ENCODE measurements at places on chromosomes 16 and 17. TPM values are rescaled to one million over a fixed set of nuclear protein-coding genes. Genes with fewer than 3 reads are reported as not detected.

DNA sequence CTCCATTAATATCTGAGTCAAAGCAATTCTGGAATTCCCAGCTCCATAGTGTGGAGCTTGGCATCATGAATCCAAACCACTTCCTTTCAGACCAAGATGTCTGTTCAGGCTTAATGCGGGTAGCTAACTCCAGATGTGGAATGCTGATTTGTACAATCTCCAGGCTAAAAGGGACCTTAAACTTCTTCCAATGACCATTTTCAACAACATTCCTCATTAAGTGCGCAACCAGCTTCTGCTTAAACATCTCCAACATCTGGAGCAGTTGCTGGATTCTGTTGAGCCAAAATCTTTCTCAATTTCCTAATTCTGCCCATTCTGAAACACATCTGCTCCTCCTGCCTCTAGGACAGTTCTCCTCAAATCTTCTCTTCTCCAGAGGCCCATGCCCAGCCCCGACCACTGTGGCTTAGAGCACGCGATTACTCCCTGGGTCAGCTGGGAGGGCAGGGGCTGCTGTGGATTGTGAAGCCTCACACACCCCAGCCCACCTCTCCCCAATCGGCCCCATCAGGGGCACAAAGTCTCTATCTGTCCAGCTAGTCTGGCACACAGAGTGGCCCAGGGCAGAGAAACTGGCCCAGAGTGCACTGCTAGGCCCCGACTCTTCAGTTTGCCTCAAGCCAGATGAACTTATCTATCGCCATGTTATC is 36.2 kb downstream of the ASPA start:
- no peak for DNase-seq

DNA sequence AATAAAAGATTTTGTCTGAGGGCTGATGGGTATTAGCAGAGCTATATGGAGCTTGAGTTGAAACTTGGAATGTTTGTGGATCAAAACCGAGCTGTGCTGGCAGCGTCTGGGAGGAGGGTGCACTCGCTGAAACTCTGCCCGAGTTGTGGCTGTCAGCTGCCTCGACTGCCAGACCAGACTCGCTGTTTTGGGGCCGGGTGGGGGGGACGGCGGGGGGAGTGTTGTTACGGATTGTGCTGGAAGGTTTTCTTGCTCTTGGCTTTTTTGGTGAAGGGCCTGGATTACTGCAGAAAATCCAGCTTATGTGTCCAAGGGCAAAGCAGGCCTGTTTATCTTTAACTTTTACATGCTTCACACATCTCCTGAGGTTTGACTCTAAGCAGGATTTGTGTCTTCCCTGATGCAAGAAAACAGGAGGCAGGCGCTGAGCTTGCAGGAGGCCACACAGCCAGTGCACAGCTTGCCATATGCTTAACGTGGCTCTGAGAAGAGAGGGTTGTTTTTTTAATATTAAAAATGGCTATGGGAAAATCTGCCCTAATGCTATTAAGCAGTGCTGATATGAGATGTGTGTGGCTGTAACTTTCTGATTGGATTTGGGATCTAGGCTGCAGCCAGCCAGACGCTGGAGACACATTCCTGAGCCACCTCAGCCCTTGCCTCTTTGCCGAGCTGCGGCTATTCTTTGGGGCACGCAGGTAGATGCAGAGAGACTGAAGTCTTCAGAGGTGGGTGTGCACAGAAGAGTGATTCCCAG is 20.5 kb upstream of the RPTOR start:
- DNase-seq: no peak

DNA sequence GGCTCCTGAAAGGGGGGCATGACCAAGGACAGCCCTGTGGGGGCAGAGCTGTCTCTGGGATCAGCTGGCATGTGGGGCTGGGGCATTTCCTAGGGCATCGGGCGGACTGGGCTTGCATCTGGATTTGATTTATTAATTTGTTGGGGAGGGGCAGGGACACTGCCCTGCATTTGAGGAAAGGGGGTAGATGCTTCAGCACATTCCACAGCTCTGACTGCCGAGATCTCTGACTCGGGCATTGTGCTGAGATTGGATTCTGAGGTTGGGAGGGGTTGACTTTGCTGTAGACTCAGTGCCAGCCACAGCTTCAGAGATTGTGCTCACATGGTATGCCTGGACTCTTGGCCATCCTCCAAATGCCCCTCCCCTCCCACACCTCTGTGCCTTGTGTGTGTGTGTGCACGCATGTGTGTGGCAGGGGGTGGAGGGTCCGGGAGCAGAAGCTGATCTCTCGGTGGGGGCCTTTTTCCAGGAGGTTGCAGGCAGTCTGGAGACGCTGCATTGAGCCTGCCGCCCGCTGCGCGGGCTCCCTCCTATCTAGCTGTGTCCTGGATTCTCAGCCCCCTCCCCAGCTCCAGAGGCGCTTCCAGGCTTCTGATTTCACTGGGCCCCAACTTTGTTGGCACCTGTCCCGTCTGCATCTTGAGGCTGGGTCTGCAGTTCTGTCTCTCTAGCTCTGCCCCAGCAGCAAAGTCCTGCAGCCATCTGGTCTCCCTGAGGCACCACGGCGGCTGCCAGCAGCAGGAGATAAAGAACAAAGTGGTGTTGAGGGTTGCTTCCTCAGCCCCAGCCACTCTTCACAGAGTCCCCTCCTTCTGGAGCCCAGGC is 14.9 kb downstream of the IGFBP4 start:
- peak; percentile 31 for DNase-seq

DNA sequence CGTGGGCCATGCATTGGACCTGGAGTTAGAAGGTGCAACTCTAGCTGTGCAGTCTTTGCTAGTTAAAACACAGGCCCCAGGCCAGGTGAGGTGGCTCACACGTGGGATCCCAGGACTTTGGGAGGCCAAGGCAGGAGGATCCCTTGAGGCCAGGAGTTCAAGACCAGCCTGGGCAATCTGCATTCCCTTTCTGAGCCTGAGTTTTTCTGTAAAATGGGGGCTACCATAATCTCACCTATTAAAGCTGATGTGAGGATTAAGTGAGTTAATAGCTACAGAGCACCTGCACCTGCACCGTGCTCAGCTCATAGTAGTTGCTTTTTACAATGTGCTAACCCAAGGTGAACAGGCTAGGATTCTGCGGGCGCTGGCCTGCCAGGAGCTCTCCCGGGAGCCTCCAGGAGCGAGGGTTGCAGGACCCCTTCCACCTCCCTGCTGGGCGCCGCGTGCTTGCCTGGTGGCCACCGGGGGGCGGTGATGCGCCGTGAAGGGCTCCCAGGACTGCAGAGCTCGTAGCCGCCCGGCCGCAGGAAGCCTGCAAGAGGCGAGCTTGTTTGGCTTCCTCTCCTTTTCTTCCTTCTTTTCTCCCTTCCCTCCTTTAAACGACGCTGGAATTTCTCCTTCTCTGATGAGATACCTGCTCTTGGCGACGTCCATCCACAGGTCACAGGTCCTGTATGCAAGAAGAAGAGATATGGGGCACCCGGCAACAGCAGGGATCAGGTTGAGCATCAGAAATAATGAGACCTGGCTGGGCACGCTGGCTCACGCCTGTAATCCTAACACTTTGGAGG is 51.3 kb downstream of the ZFP90 start:
- DNase-seq: peak; percentile 37

- no peak for DNase-seq
Observed at GRCh38 chr17:67246403-67246652, 1.3 kb upstream of the HELZ start.

- peak; percentile 93 for DNase-seq
Observed at GRCh38 chr16:53817117-53817755, 113.3 kb downstream of the FTO start.

- no peak for DNase-seq
Observed at GRCh38 chr16:51434567-51435198, 283.6 kb upstream of the SALL1 start.

GRCh38 chr17:80850817-80851216 is 140.8 kb upstream of the CHMP6 start:
- DNase-seq: peak; percentile 42

DNA sequence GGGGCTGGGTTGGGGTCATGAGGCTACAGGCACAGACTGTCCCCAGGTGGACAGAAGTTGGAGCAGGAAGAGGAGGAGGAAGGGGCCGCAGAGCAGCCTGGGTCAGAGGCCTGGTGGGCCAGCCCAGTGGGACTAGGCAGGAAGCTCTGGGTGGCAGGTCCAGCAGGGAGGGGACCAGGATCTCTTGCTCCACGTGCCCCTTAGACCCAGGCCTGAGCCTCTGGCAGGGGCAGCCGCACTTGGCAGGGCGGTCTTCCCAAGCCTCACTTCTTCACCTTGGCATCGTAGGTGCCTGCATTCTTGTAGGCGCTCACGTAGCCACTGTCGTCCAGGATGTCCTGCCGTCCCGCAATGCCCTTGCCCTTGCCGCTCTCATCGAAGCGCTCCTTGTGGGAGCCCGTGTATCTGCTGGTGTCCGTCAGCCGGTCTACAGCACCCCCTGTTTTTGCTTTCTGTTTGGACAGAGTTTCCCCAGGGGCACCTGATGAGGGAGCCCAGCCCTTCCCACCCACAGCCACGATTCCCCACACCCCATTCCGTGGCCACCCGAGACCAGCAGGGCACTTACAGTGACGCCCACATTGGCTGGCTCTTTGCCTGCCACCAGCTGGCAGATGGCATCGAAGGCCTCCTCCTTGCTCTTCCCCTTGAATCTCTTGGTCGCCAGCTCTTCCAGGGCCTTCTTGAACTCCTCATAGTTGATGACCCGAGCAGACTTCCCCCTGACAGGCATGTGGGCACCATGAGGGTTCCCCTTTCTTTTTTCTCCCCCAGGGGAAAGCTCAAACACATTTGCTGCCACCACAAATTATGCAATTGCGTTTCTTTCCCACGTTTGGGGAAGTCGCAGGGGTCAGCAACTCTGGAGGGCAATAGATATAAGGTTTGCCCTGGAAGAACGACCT is 3.1 kb downstream of the TPPP3 start:
- DNase-seq: no peak

- DNase-seq: peak; percentile 65
Observed at GRCh38 chr17:40316571-40317344, 7.8 kb downstream of the RARA start.

DNA sequence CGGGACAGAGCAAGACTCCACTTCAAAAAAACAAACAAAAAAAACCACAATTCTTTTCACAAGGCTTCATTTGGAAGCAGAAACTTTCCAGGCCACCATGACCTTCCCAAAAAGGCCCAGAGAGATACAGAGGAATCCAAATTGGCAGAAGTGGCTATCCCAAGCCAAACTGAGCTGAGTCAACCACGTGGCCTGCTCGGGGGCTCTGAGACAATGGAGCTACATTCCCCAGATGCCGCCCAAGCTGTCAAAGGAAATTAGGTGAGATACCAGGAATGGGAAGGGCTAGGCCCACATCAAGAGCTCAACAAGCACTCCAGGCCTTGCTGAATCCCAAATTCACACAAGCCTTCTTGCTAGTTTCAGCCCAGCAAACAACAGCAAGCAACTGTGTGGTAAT is 5.7 kb upstream of the EXOSC6 start:
- DNase-seq: no peak

DNA sequence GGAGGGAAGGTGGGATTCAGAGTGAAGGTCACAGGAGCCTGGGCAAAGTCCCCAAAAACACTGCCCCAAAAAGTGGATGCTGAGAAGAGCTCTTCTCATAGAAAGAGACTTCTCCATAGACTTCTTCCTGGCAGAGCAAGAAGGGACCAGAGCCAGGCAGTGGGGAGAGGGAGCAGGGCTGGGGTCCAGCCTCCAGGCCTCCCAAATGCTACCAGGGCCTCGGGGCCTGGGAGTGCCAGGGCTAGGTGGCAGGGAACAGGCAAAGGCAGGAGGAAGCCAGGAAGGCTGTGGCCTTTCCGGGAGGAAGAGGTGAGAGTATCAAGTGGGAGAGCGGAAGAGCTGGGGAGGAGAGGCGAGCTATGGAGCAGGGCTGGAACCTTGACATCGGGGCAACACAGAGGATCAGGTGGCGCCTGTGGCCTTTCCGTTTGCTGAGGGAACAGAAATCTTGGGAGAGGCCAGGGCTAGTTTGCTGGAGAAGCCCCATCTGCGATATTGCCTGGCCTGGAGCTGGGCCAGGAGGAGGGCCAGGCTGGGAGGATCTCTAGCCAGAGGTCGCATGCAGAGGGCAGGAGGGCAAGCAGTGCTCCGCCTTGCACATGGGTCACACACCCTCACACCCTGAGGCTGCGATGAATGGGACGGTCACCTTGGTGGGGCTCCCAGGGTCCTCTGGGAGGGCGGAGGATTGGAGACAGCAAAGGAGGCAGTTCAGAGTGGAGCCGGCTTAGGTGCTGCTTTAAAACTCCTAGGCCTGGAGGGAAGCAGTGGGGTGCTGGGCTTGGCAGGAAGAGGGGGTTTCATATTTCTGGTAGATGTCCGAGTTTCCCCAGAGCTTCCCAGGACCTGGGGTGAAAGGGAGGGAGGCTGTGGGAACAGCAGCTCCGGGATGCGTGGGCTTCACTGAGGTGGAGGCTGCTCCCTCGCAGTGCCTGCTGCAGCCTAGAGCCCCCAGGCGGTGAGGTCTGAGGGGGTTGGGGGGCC is 3.4 kb downstream of the SLC16A5 start:
- no peak for DNase-seq

DNA sequence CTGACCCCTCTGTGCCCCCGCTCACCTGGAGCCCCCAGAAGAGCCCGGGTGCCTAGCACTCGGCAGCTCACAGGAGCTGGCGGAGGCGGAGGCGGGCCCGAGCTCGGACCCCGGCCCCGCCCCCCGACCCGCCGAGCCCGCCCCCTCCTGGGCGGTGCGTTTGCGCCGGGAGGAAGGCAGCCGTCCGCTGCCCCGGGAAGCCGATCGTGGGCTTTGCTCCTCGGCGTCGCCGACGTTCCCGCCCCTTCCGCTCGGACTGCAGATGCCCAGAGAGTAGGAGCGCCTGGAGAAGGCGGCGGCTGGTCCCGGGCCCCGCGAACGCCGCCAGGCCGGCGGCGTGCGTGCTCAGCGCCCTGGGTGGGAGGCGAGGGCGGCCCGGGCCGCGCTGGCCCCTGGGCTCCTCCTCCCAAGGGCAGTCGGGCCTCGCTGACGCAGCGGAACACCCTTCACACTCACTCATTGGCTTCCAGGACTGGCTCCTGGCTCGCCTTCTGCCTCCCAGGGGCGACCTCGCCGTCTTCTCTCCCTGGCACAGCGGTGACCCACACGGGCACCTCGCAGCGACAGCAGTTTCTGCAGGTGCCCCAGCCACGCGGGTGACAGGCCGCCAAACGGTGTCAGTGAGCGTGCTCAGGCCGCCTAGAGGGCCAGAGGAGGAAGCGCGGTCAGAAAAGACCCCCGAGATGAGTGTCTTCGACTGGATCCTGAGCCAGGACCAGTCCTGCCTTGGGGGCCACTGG is at the start of gene PLSCR3:
TSS of gene PLSCR3 (minus strand) at position 74 of the 740 bp plus-strand sequence. CDS start 415 bp downstream, outside the sequence.
- DNase-seq: peak; percentile 82

- DNase-seq: no peak
Observed at GRCh38 chr16:53933407-53933806, 229.5 kb downstream of the FTO start.

GRCh38 chr17:3845291-3845620 is 790 bp downstream of the NCBP3 start:
- peak; percentile 13 for DNase-seq

GRCh38 chr17:44970136-44970741 is 2.1 kb upstream of the C1QL1 start:
- DNase-seq: no peak

GRCh38 chr17:4594931-4595684 is 10.8 kb downstream of the SMTNL2 start:
- DNase-seq: no peak

GRCh38 chr17:80036715-80037477 is 454 bp downstream of the CCDC40 start:
- DNase-seq: peak; percentile 22

- DNase-seq: no peak
Observed at GRCh38 chr17:48123111-48123510, 15.5 kb downstream of the SNX11 start.

CD7 gene
- 1.6 TPM for total RNA-seq

FNDC8 gene
- not detected for total RNA-seq

NPIPB4 gene
- total RNA-seq: 23.7 TPM

KRTAP17-1 gene
- not detected for total RNA-seq

KCNJ12 gene
- 0.98 TPM for total RNA-seq

PPP1R27 gene
- total RNA-seq: not detected

CCL14 gene
- not detected for total RNA-seq
